ENCODE measurements at places on chromosomes 7 and 10.

GRCh38 chr10:767211-767610 lies 77.7 kb upstream of the DIP2C start:
- no peak for DNase-seq

GRCh38 chr7:77409005-77409738 lies 7.0 kb downstream of the GSAP start:
- DNase-seq, result no peak

GRCh38 chr7:12706900-12707536 lies 19.6 kb downstream of the ARL4A start:
- DNase-seq, result no peak

DNA sequence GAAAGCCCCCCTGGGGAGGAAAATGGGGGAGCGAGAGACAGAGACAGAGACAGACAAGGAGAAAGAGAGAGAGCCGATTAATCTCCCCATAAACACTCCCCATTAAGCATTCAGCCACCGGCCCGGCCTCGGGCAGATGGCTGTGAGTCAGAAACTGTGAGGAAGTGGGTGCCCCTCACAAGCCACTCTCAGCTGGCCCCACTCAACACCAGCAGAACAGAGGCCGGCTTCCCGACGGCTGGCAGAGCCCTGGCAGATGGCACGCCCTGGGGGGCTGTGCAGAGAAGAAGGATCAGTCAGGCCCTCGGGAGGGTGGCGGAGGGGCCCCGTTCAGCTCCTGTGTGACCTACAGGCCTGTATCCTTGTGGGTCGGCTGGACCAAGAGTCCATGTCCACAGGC lies 41.2 kb downstream of the CAMK2B start:
- no peak for DNase-seq

DNA sequence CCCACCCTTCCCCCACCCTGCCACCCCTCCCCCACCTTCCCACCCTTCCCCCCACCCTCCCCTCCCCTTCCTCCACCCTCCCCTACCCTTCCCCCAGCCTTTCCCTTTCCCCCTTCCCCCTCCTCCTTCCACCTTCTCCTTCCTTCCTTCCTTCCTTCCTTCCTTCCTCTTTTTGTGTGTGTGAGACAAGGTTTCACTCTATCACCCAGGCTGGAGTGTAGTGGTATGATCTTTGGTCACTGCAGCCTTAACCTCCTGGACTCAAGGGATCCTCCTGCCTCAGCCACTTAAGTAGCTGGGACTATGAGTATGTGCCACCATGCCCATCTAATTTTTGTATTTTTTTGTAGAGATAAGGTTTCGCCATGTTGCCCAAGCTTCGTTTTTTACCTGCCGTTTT lies 35.2 kb downstream of the CYP17A1 start:
- no peak for DNase-seq

DNA sequence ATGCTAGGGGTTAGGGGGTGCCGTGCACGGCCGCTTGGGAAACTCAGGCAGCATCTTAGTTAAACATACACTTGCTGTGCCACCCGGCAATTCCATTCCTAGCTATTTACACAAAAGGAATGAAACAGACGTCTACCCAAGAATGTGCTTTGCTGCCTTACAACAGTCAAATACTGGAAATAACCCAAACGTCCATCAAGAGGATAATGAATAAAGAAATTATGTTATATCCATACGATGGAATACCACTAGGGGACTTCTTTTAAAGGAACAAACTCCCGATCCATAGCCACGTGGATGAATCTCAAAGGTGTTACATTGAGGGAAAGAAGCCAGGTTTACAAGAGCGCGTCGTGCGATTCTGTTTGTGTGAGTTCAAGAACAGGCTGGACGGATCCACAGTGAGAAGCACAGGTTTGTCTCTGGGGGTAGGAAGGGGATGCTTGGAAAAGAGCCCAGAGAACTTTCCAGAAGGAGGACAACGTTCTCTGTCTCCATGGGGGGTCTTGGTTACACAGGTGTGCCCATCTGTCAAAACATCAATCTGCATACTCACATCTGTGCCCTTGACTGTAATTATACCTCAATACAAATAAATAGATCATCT lies 41.8 kb downstream of the STK32C start:
- DNase-seq, result no peak

Measured in stimulated activated CD4-positive, alpha-beta T cell treated with anti-CD3 and anti-CD28 coated beads, Interleukin-12 subunit alpha, Interleukin-12 subunit beta, amount 100 ng/mL, for 24 hours (primary cell).